ENCODE measurements at places on chromosomes 2 and 18.

DNA sequence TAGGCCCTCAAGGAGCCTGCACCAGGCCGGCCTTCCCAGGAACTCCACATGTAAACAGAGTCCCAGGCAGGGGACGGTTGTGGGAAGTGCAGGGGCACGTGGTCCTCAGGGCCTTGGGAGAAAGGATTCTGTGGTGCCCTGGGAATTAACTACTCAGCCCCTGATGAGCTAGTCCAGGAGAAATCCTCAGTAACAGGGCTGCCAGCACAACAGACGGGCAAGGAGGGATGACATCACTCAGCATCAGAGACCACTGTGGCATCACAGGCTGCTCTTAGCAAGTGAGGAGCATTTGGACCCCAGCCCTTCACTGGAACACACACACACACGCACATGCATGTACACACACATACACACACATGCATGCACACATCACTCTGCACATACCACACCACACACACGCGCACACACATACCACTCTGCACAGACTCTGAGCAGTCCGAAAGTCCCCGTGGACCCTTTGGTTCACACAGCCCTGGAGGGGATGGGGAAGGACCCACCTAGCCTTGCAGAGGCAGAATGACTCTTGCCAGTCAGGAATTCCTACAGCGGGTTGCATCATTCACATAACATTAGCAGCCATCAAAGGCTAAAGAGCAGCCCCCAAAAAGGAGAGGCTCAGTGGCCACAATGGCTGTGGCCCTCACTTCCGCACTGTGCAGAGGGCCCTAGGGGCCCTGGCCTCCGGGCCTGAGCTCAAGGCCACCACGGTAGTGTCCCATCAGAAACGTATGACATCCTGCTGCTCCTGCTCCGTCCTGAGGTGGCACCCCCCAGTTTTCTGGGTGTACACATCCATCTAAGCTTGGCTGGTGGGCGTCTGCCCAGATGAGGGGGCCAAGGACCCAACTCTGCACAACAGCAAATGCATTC, 1.9 kb upstream of the NMUR1 start:
- DNase-seq = no peak

GRCh38 chr2:176636401-176636800, 367.2 kb downstream of the MTX2 start:
- DNase-seq = no peak

DNA sequence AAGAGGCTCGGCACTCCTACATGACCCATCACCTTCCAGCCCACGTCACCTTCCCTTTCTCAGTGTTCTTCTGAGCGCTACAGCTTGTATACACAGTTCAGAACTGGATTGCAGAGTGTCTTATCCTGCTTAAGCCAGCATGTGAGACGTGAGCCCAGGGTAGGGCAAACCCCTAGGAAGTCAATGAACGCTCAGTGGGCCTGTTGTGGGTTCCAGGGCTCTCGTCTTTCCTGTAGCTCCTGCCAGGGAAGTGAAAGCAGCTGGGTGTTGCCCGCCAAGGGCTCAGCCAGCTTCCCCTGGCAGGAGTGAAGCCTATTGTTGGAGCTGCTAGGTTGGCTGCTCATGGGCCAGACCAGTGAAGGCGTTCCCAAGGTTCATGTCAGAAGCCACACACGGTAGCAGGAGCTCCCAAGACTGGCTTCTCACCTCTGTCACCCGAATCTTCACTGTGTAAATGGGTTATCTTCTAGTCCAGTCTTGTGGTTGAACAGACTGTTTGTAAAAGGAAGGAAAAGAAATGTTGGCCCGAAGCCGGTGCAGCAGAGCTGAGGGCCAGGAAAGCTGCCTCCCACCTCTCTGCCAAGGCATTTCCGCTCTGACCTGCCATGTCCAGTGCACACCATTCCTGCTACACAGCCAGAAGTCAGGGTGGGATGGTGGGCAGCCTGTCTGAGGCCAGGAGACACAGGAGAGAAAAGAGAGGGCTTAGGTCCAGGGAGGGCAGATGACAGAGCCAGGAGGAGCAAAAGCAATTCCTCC, 69.6 kb upstream of the RMDN2 start:
- DNase-seq = no peak

DNA sequence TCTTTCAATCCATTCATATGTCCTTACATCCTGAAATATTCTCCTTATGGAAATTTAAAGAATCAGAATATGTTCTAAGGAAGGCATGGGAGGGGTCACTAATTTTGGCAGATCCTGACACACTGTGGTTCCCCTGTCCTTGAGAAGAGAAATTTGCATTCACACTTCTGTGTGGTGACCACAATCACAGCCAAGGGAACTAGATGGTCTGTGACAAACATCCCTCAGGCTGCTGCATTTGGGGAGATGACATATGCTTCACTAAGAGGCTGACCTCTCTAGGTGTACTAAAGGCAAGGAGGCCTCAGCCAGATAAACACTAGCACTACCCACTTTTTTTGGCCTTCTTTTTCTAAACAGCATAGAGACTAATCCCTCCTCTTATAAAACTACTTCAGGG, 129.6 kb downstream of the MREG start:
- no peak for DNase-seq

DNA sequence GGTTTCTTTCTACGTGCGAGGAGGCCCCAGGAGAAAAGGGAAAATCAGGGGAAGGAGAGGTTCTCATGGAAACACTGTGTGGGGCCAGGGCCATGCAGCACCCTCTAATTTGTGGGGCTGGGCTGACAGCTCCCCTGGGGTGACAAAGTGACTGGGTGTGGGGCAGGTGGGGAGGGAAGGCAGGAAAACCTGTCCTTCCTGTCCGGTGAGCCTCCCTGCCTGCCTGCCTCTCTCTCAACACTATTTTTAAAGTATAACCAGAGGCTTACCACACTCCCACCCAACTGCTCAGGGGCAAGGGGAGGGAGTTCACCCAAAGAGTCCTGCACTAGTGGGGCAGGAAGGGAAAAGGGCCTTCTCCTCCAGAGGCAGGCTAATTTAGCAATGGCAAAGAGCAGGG, 10.5 kb upstream of the EPAS1 start:
- no peak for DNase-seq

DNA sequence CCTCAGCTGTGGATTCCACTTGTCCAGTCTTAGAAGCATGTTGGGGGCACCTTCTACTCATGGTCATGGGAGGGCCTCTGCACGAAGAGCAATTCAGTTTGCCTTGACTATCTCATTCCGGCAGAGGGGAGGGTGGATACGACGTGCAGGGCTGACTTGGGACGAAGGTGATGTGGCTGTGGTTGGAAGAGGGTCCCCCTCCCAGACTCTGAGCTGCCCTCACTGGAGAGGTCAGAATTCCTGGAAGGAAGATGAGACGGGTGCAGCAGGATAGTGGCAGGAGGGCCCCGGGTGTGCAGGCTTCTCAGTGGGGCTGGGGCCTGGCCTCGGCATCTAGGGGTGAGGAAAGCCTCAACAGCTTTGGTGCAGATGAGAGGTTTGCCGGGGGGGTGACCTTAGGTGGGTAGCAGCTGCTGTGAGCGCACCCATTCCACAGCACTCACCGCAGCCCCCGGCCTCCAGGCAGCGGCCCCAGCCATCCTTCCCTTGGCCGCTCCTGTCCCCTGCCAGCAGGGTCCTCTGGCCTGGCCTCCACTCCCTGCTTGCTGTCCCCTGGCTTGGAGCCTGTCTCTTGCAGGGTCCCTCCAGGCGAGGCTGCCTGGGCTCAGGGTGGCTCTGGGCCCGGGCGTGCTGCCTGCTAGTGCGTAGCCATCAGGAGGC, 3.2 kb downstream of the RNPEPL1 start:
- DNase-seq = no peak

DNA sequence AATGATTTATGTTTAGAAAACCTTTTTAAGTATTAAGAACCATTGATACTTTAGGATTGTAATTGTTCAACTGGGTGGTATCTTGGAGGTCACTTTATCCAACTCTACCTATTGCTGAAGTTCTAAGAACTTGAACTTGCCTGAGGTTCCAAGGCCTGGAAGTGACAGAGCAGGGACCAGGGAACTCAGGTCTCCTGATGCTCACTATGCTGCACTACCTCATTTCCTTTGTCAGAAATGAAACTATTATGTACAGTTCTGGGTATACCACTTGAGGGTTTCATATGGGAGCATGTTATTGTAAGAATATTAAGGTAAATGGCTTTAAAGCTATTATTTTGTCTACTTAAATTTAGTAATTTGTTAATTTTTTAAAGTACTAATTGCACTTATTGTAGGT, 3.0 kb downstream of the MBD5 start:
- no peak for DNase-seq

- DNase-seq = no peak
These were observed 69.9 kb downstream of the ZC3H6 start for GRCh38 chr2:112345030-112346027.

DNA sequence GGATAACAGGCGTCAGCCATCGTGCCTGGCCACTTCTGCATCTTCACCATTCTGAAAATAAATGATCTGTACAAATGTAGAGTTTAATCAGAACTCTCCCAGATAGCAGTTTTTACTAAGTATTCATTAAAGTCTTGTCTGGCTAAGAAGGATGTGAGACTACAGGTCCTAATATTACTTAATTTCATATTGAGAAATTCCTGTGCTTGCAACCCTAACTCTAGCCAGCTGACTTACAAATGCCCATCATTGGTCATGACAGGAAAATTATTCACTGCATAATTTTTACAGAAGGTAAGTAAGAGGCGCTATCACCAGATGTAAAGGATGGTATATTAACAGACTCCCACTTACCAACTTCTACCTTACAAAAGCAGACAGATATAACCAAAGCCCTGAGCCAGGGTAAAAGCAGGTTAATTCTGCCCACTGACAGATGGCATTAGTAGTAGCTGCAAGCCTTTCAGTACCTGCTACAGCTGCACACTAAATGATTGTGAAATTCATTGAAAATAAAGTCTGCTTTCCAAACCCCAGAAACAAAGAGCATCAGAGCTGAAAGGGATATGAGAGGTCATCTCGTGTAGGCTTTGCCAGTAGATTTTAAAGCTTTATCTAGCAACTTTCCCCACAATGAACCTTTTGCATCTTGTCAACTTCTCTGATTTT, 271.3 kb upstream of the STON1 start:
- DNase-seq = no peak

DNA sequence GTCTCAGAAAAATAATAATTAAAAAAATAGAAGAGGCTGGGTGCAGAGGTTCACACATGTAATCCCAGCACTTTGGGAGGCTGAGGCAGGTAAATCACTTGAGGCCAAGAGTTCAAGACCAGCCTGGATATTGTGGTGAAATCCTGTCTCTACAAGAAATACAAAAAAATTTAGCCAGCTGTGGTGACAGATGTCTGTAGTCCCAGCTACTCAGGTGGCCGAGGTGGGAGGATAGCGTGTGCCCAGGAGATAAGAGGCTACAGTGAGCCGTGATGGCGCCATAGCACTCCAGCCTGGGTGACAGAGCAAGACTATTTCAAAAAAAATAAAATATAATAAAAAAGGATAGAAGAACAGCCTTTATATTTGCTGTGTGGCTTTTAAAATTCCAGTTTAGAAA, 35.9 kb downstream of the SMC6 start:
- no peak for DNase-seq

- DNase-seq = no peak
These were observed 4.5 kb upstream of the NPPC start for GRCh38 chr2:231930593-231931281.

- DNase-seq = peak; percentile 57
These were observed 96.2 kb downstream of the CABLES1 start for GRCh38 chr18:23231340-23232021.

DNA sequence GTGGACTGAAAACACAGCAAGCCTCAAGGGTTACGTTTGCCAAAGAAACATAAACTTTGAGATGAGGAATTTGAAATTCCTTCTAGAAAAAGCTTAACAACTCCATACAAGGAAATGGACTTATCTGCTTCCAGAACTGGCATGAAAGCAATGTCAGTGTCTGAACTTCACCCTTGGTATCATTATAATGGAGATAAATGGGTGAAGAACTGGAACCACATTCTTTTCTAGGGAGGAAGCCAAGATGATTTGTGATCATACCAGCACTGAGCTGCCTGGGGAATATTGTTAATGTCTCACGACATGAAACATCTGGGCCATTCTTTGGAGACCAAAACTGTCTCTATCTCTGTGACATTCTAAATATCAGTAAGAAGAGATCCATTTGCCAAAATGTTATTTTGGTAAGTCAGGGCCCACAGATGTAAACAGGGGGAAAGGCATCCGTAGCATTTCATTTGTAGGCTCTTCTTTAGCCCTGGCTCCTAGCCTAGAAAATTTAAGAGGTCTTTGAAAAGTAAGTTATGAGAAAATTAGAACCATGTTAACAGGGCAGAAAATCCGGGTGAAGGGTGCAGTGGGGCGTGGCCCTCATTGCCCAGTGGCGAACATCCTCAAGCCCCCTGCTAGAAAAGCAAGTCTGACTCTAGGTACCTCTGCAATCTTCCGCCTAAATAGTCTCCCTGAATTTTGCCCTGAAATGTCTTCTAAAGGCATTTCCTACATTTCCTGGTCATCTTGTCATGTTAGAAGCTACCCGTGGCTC, 295.3 kb upstream of the EPAS1 start:
- no peak for DNase-seq

GRCh38 chr2:66872081-66872985, 437.4 kb downstream of the MEIS1 start:
- DNase-seq = no peak

GRCh38 chr2:186995092-186995491, 146.1 kb upstream of the ZSWIM2 start:
- DNase-seq = no peak

DNA sequence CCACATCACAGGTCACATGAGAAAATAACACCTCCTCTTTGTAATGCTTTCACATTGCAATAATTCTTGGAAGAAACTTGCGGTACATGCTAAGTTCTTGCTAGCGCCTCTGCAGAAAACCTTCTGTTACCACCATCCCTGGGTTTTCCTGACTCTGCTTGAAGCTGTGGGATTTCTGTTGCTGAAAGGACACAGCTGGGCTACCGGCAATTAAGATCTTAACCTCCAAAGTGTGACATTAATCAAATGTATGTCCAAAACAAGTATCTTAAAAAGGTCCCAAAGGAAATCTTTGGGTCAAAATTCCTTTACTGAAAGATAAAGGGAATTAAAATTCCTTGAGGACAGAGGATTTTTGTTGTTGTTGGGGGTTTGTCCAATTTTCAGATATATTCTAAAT, 7.5 kb downstream of the CCBE1 start:
- DNase-seq = no peak

DNA sequence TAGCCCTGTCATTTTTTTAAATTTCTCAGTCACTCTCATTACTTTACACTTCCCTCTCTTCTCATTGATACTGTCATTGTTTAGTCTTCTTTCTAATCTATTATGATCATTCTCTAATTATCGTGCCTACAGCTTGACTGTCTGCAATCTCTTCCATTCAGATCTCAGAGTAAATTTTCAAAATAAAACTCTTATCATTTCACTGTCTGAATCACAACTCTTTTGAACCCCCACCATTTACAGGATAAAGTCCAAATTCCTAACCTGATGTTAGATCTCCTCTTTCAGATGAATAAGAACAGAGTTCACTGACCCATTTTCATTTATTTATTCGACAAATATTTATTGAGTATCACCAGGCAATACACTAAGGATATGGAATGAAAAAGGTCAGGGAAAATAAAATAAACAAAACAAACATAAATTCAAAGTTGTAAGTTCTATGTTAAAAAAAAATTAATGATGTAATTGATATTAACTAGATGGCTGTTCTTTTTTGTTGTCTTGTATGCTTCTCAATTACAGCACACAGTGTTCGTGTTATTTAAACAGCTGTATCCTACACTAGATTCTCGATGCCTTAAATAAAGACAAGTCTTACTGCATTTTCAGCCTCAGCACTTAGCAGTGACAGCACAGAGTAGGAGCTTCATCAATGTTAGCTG, 631.0 kb downstream of the IRS1 start:
- no peak for DNase-seq

All from activated T-helper 1 cell treated with anti-CD3 and anti-CD28 coated beads, Interleukin-2, amount 50 U/mL, for 16 hours (primary cell).